ENCODE measurements at places on chromosomes 1 and 21.

DNA sequence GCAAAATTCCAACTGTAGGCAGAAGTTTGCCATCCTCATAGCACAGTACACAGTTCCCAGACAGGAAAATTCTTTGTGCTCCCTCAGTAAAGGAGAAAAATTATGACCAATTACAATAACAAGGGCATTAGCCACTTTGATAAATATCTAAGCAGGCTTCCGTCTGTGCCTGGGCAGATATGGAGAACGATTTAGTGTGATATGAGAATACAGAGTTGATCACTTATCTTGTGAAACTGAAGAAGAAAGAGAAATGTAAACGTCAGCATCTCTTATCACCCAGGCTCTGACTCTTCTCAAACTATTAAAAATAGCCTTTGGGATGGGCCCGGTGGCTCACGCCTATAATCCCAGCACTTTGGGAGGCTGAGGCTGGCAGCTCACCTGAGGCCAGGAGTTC lies 54.5 kb upstream of the TIAM1 start:
- DNase-seq: no peak

GRCh38 chr1:208979776-208980175 lies 603.7 kb upstream of the CAMK1G start:
- DNase-seq: no peak

GRCh38 chr21:42578034-42578433 lies 64.4 kb downstream of the SLC37A1 start:
- DNase-seq: no peak

GRCh38 chr1:169309178-169310166 lies 58.1 kb downstream of the NME7 start:
- peak; percentile 50 for DNase-seq

GRCh38 chr1:187044411-187044810 lies 215.7 kb downstream of the PLA2G4A start:
- DNase-seq: no peak

- DNase-seq: no peak
These were observed 8.7 kb downstream of the TNFRSF14 start for GRCh38 chr1:2564815-2565374.

- DNase-seq: no peak
These were observed 52.8 kb downstream of the SDC3 start for GRCh38 chr1:30855686-30856259.

DNA sequence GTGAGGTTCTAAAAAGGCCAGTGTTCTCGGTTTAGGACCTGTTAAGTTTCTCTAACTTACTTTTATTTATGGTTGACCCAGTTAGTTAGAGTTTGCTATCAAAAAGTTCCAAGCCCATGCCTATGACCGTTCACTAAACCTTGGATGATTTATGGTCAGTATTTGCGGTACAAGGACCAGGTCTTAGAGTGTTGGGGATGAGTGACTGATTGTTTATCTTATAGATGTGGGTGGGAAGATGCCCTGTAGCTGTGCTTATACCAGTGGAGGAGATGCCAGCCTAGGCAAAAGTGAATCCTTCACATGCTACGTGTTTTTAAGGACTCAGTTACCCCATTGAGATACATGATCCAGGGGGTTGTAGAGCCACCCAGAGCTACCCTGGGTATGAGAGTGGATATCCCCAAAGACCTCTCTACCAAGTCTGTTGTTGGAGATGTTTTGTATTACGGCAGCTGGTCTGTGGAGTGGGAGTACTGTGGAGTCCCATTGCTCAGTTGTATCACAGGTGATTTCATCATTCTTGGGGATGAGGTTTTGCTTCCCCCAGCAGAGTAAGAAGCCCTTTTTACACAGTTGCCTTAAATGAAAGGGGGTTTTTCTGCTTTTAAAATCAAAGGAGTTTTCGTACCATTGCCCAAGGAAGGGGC lies 2.1 kb downstream of the SLC22A15 start:
- peak; percentile 79 for DNase-seq

DNA sequence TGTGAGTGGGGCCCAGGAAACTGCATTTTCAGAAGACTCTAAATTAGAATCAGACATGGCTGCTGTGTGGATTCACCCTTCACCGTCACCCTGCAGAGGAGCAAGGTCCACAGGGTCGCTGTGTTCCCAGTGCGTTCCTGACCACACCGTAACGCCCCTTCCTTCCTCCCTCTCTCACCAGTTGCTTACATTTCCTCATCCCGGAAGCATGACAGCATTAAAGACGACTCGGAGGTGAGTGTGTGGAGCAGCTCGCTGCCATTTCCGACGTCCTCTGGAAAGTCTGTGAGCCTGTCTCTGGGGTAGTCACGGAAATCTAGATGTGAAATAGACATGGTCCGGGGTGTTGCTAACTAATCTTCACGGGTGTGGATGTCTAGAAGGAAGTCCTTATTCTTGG lies 45.9 kb downstream of the FAAP20 start:
- DNase-seq: peak; percentile 70

DNA sequence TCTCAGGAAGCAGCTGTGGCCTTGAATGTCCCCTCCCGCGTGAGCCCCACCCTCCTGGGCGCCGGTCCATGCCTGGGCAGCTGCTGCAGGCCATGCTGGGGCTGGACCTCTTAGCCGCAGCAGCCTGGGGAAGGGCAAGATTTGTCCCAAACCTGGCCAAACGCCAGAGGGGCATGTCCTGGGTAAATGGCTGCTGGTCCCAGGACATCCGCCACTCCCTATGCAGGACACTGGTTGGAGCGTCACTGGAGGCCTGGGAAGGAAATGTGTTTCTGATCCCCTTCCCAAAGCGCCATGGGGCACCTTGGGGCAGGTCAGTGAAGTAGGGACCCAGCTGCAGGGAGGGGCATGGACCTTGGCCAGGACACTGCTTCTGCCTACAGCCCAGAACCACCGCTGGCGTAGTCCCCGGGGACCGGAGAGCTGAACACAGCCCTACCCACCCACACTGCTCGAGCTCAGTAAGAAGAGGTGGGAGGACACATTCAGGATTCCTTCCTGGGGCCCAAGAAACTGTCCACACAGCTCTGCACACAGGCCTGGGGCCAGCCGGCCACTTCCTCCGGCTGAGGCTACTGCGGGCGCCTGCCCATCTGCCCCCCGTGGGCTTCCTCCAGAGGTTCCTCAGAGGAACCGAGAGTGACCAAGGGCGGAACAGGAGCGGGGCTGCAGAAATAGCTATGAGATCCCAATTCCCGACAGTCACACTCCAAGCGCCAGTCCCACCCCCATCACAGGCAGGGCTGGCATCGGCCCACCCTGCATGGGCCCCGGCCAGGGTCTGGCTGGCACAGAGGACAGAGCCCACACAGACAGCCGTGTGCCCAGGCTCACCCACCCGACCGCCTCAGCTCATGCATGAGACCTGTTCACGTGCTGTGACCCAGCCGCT lies 10.8 kb upstream of the PLEKHG5 start:
- peak; percentile 26 for DNase-seq

- DNase-seq: no peak
These were observed 330.6 kb downstream of the DUSP10 start for GRCh38 chr1:221411283-221411682.

- no peak for DNase-seq
These were observed 148.7 kb downstream of the ADGRL2 start for GRCh38 chr1:81949421-81949820.

- DNase-seq: no peak
These were observed 166.9 kb downstream of the NCAM2 start for GRCh38 chr21:21165063-21165645.

DNA sequence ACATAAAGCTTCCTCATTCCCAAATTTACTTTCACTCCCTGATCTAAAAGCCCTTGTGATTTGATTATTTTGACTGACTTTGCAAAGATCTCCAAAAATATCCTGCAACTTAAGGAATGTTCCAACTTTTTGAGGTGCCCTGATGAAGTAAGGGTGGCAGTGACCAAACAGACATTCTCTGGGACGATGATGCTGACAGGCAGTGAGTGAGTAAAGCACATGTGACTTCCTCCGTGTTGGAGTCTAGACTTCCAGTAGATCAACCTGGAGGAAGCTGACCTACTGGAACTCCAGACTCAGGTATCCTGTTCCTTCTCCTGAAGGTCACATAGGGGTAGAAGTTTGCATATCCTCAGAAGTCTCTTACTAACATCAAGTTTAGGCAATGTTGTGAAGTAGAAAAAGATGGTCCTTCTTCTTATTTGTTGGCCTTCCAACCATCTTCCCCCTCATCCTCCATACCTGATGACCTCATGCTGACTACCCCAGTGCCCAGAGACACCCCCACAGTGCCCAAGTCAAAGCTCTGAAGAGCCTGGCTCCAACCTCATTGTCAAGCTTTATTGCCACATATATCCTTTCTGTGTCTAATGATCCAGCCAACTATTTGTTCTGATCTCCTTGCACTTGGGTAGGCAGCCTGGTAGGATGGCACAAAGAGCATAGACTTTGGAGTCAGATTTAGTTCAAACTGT lies 16.0 kb downstream of the TNFSF4 start:
- peak; percentile 68 for DNase-seq

- no peak for DNase-seq
These were observed 34.5 kb downstream of the RAB3B start for GRCh38 chr1:51955797-51956527.

DNA sequence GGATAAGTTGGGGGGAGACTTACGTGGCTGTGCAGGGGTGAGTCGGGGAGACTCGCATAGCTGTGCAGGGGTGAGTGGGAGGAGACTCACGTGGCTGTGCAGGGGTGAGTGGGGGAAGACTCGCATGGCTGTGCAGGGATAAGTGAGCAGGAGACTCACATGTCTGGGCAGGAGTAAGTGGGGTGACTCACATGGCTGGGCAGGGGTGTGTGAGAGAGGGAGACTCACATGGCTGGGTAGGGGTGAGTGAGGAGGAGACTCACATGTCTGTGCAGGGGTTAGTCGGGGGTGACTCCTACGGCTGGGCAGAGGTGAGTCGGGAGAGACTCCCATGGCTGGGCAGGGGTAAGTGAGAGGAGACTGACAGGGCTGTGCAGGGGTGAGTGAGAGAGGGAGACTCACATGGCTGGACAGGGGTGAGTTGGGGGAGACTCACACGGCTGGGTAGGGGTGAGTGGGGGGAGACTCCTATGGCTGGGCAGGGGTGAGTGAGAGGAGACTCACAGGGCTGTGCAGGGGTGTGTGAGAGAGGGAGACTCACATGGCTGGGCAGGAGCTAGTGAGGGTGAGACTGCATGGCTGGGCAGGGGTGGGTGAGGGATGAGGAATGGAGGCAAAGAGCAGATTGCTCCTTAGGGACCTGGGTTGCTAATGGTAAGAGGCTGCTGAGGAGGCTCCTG lies 56.0 kb upstream of the ABCG1 start:
- peak; percentile 22 for DNase-seq

GRCh38 chr1:62346886-62347285 lies 27.7 kb upstream of the KANK4 start:
- no peak for DNase-seq

- DNase-seq: peak; percentile 71
These were observed 34.8 kb upstream of the ADARB1 start for GRCh38 chr21:45039317-45040156.

DNA sequence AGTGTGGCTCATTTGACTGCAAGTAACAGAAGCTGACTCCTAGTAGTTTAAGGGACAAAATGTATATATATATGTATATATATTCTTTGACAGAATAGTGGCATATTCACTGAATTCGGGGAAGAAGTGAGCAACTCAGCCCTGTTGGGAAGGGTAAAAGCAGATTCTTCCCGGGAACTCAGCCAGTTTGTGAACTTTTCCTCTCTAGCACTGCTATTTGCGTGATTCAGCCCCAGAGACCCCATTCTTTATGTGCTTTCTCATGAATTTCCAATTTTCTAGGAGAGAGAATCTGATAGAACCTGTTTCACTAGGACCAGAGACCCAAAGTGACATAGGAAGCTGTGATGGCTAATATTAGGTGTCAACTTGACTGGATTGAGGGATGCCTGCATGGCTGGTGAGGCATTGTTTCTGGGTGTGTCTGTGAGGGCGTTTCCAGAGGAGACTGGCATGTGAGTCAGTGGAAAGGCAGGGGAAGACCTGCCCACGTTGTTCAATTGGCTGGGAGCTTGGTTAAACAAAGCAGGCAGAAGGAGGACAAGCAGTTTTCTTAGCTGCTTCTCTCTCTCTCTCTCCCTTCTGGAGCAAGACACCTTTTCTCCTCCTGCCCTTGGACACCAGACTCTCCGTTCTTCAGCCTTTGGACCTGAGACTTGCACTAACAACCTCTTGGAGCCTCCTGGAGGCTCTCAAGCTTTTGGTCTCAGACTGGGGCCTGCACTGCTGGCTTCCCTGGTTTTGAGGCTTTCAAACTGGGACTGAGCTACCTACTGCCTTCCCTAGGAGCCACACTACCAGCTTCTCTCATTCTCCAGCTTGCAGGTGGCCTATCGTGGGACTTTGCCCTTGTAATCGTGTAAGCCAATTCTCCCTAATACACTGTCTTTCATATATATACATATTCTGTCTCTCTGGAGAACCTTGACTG lies 93.4 kb upstream of the KCNK1 start:
- DNase-seq: no peak

- no peak for DNase-seq
These were observed 37.8 kb downstream of the NSL1 start for GRCh38 chr1:212753749-212754148.

- DNase-seq: no peak
These were observed 75.5 kb upstream of the APP start for GRCh38 chr21:26246073-26246472.

GRCh38 chr1:93595266-93595665 lies 86.4 kb downstream of the BCAR3 start:
- DNase-seq: no peak

DNA sequence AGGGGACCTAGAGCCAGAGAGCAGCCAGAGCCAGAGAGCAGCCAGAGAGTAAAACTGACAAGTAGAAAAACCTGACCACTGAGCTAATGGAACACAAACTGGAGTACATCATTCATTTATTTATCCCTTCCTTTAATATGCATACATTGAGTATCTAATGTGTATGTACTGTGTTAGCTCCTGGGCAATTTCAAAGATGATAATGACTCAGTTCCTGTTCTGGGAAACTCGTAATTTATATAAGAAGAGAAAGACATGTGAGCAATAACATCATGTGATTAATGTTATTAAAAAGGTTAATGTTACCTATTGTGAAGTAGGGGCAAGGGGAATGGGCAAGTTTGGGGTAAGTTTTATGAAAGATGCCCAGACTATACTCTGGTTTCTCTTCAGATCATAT lies 199.9 kb downstream of the TNR start:
- DNase-seq: no peak

DNA sequence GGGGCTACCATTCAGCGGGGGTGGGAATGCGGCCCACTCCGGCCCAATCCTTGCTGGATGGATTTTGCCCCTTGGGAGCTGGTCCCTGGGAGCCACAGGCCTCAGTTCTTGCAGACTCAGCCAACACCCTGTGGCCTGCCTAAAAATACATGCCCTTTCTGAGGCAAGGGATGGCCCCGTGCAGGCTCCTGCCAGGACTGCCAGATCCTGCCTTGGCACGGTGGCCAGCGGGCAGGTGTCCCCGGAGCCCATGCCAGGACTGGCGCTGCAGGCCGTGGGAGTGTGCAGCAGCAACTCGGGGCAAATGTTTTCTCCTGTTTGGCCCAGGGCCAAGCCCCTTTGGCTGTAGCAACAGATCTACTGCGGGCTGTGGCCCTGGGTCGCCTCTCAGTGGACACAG lies 1.6 kb upstream of the PANK4 start:
- no peak for DNase-seq

GRCh38 chr21:40547906-40548513 lies 298.9 kb downstream of the DSCAM start:
- DNase-seq: no peak

Data from suppressor macrophage treated with lipopolysaccharide for 1 hour (primary cell).